ENCODE measurements at places on chromosomes 1 and 21. TPM values are rescaled to one million over a fixed set of nuclear protein-coding genes. Genes with fewer than 3 reads are reported as not detected.

The CD247 gene
- polyA plus RNA-seq = 3.2 TPM

The RNF2 gene
- polyA plus RNA-seq = 33.5 TPM

The ADCY10 gene
- polyA plus RNA-seq = not detected

The TSNAX gene
- polyA plus RNA-seq = 94.6 TPM

The USP1 gene
- polyA plus RNA-seq = 35.7 TPM

The FHAD1 gene
- not detected for polyA plus RNA-seq

The NPPB gene
- polyA plus RNA-seq = not detected

The LCE1A gene
- not detected for polyA plus RNA-seq

The BRINP3 gene
- polyA plus RNA-seq = not detected

The ABCG1 gene
- polyA plus RNA-seq = 20.7 TPM

The CFAP74 gene
- polyA plus RNA-seq = not detected

- peaks cover 10% of the 10 kb centered on the region for H3K36me3 ChIP-seq
- no peak overlapping the region for H3K4me3 ChIP-seq
- peaks cover 20% of the 10 kb centered on the region for H3K4me1 ChIP-seq
- H3K27ac ChIP-seq = no peak overlapping the region
These were observed 130.4 kb downstream of the AK5 start for GRCh38 chr1:77412069-77412819.

- peak overlapping the region; percentile 67 for H3K4me3 ChIP-seq
- DNase-seq = peak; percentile 33
- H3K36me3 ChIP-seq = peaks cover 25% of the 10 kb centered on the region
- H3K27ac ChIP-seq = peak overlapping the region; percentile 56
- peaks cover 89% of the 10 kb centered on the region for H3K4me1 ChIP-seq
- no peaks in the 10 kb centered on the region for H3K27me3 ChIP-seq
These were observed 3.3 kb downstream of the SH3BP5L start for GRCh38 chr1:248822148-248823032.

GRCh38 chr1:244047621-244048255 is 3.3 kb upstream of the ZBTB18 start:
- no peaks in the 10 kb centered on the region for H3K27me3 ChIP-seq
- H3K36me3 ChIP-seq = peaks cover 6% of the 10 kb centered on the region
- peak; percentile 94 for DNase-seq
- peaks cover 17% of the 10 kb centered on the region for H3K4me1 ChIP-seq

DNA sequence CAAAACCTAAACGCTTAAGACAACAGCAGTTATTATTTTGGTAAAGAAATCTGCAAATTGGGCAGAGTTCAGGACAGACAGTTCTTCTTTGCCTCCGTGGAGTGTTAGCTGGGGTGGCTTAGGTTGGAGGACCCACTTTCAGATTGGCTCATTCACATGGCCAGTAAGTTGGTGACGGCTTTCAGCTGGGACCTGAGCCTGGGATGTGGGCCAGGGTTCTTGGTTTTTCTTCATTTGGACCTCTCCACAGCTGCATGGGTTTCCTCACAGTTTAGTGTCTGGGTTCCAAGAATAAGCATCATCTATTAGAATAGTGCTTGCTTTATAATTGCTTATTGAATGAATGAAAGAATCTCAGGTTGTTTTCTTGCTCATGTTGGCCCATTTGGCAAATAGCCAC is 72.2 kb downstream of the ATF6 start:
- DNase-seq = no peak
- peaks cover 19% of the 10 kb centered on the region for H3K36me3 ChIP-seq
- no peak overlapping the region for H3K27ac ChIP-seq
- H3K4me3 ChIP-seq = no peak overlapping the region
- no peaks in the 10 kb centered on the region for H3K4me1 ChIP-seq

- H3K27ac ChIP-seq = no peak overlapping the region
- H3K4me1 ChIP-seq = peaks cover 23% of the 10 kb centered on the region
- peaks cover 11% of the 10 kb centered on the region for H3K36me3 ChIP-seq
- no peak overlapping the region for H3K4me3 ChIP-seq
- H3K27me3 ChIP-seq = no peaks in the 10 kb centered on the region
These were observed 12.5 kb upstream of the SPSB1 start for GRCh38 chr1:9280015-9280860.

GRCh38 chr1:239386453-239387303 is at the start of gene CHRM3:
CHRM3 (plus strand) TSS chr1:239386568; CDS start chr1:239907452, 520,884 bp downstream.
- DNase-seq = no peak

GRCh38 chr1:44377925-44378784 is 23.1 kb upstream of the ERI3 start:
- DNase-seq = peak; percentile 30
- no peak overlapping the region for H3K4me3 ChIP-seq
- H3K27me3 ChIP-seq = no peaks in the 10 kb centered on the region
- H3K4me1 ChIP-seq = no peaks in the 10 kb centered on the region
- no peaks in the 10 kb centered on the region for H3K36me3 ChIP-seq

DNA sequence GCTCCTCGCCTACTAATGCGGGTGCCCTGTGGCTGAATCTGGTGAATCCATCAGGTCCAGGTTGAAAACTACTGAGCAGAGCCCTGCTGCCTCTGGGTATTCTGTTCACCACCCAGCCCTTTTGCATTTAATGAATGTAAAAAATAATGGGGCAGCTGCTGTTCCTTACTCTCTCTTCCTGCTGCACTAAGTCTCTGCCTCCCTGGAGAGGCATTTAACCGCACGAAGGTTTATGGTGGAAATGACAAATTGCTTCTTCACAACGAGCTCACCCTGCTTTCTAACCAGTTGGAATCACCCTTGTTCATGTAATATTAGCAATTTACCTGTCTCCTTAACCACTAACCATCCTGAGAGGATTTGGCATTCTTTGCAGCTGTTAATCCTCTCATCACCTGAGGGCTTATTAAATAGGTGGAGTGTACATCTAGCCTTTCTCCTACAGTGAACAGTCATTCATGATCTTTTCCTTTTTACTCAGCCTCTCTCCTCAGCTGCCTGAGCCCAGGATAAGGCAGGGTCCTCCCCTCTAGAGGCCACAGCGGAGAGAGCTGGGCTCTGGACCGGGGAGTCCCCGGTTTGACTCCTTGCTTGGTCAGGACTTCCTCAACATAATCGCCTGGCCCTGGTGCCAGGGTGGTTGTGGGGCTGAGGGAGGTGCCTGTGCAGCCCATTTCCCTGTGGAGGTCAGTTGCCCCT is 97.6 kb downstream of the NOS1AP start:
- H3K27me3 ChIP-seq = peaks cover 33% of the 10 kb centered on the region
- no peaks in the 10 kb centered on the region for H3K4me1 ChIP-seq
- no peak overlapping the region for H3K27ac ChIP-seq
- DNase-seq = no peak

GRCh38 chr1:51093581-51093980 is 8.4 kb upstream of the C1orf185 start:
- no peak for DNase-seq
- no peaks in the 10 kb centered on the region for H3K4me1 ChIP-seq
- no peak overlapping the region for H3K4me3 ChIP-seq
- H3K36me3 ChIP-seq = peaks cover 9% of the 10 kb centered on the region

- H3K36me3 ChIP-seq = peaks cover 16% of the 10 kb centered on the region
- no peaks in the 10 kb centered on the region for H3K27me3 ChIP-seq
- H3K27ac ChIP-seq = no peak overlapping the region
- H3K4me3 ChIP-seq = no peak overlapping the region
- DNase-seq = no peak
- H3K4me1 ChIP-seq = peaks cover 77% of the 10 kb centered on the region
These were observed 15.6 kb downstream of the PRKACB start for GRCh38 chr1:84159533-84160240.

GRCh38 chr1:21691739-21692138 is 22.6 kb upstream of the RAP1GAP start:
- DNase-seq = no peak
- no peaks in the 10 kb centered on the region for H3K4me1 ChIP-seq
- peaks cover 36% of the 10 kb centered on the region for H3K36me3 ChIP-seq
- no peak overlapping the region for H3K4me3 ChIP-seq
- H3K27ac ChIP-seq = no peak overlapping the region

DNA sequence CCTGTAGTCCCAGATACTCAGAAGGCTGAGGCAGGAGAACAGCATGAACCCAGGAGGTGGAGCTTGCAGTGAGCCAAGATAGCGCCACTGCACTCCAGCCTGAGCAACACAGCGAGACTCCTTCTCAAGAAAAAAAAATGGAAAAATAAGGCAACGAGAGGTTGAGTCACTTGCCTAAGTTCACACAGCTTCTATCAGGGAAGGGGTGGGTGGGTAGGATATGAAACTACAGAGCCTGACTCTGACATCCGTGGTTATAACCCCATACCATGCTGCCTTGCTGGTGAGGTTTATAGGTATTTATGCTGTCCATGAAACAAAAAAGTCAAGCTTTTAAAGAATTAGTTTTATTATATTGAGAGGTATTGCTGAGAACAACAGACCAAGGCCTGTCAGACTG is 61.5 kb upstream of the RAB4A start:
- peaks cover 15% of the 10 kb centered on the region for H3K27me3 ChIP-seq
- H3K27ac ChIP-seq = no peak overlapping the region
- no peak overlapping the region for H3K4me3 ChIP-seq

- H3K36me3 ChIP-seq = peaks cover 8% of the 10 kb centered on the region
- no peaks in the 10 kb centered on the region for H3K27me3 ChIP-seq
- no peak for DNase-seq
- H3K4me1 ChIP-seq = no peaks in the 10 kb centered on the region
- H3K27ac ChIP-seq = no peak overlapping the region
- H3K4me3 ChIP-seq = no peak overlapping the region
These were observed 11.4 kb upstream of the LRRC3 start for GRCh38 chr21:44443891-44444285.

Measured in naive B cell (primary cell).